ENCODE measurements at places on chromosomes 12 and 14.

GRCh38 chr12:47033789-47034555 lies 45.4 kb upstream of the PCED1B start:
- no peak for DNase-seq

DNA sequence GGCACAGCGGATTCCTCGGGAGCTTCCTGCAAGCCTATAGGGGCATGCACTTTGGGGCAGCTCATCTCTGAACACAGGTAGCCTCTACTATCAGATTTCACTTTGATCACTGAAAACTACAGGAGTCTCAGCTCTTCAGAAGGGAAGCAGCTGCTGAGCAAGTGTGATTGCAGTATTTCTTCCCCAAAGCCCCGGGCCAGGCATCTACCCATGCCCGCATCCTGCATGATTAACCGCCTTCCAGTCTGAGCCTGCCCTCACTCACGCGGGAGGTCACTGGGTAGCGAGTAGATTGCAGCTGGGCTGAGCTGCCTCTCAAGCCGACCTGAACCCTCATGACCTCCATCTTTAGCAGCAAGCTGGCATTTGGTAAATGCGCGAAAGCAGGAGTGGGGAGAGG lies 334.7 kb downstream of the DPF3 start:
- no peak for DNase-seq

DNA sequence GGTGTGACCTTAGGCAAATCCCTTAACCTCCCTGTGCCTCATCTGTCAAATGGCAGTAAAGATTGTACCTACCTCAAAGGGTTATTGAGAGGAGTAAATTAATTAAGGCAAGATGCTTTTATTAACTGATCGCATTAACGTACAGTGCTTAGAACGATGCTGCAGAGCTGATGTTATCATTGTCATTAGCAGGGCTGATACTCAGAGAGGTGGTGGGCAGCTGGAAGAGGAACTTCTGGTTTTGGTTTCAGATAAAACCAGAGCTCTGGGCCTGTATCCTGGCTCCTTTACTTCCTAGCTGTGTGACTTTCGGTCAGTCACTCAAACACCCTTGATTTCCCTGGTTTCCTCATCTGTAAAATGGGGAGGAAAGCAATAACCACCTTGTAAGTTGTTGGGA lies 55.1 kb downstream of the CALM1 start:
- no peak for DNase-seq

GRCh38 chr12:70920891-70921290 lies 353 bp upstream of the PTPRR start:
- no peak for DNase-seq

- DNase-seq = no peak
These were observed 12.3 kb upstream of the CLECL1 start for GRCh38 chr12:9745199-9745598.

DNA sequence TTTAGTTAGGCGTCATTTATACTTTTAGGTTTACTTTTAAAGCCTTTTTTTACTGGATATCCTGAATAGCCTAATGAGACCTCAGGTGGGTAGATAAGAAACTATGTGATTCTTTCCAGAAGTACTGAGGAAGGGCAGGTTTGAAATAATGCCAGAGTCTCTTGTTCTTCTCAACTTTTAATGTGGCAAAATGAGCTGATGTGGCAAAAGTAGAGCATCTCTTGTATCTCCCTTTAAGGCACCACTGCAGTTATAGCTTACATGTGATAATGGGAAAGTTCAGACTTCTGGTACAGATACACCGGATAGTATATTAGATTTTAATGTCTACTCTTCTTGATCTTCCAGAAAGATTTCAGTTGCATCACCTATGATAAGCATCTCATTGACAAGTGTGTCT lies 1124.8 kb downstream of the LRFN5 start:
- no peak for DNase-seq

GRCh38 chr12:53074283-53074998 lies 4.7 kb downstream of the SPRYD3 start:
- no peak for DNase-seq

- DNase-seq = no peak
These were observed 16.2 kb upstream of the FUT8 start for GRCh38 chr14:65396082-65396910.

DNA sequence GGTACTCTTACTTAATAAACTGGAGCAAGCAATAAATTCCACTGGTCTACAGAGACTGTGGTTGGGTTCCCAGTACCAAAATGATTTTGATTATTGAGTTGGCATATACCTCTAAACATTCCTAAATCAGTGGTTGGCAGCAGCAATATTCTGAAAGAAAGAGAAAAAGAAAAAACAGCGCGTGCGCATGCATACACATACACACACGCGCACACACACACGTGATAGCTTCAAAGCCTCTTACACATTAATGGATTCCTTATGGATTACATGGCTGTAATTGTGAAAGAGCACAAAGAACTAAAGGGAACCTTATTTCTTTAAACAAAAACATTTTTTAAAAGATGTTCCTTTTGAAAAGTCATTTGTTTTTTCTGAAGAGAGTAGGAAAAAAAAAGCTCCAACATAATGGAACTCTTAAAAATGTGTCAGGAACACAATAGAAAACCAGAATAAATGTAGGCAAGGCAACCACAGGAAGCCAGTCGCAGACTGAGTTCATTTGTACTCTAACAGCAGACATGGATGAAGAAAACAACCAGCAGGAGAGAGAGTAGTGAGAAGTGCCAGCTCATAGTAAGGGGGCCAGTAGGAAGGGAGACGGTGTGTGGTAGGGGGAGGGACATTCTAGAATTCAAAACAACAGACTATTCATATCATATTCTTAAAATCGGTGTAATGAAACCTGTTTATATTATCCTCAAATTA lies 80.0 kb downstream of the DRAM1 start:
- DNase-seq = no peak

- DNase-seq = no peak
These were observed 21.3 kb downstream of the HCAR2 start for GRCh38 chr12:122681814-122682213.

DNA sequence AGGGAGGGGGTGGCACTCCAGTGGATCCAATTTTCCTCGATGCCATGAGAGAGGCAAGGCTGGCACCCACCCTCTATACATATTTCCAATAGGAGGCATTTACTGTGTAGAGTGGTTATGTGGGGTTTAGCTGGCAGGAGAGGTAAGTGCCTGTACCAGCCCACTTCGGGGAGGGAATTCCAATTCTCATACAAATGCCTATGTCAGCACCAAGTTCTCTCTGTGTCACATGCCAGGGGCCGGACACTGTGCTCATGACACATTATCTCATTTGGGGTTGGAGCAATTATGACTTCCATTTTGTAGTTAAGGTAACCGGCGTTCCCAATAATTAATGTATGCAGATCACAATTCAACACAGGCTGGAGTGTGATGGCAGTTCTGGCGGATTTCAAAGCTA lies 284.3 kb downstream of the KSR2 start:
- DNase-seq = no peak

- DNase-seq = no peak
These were observed 21.8 kb downstream of the WNK1 start for GRCh38 chr12:774051-774614.

DNA sequence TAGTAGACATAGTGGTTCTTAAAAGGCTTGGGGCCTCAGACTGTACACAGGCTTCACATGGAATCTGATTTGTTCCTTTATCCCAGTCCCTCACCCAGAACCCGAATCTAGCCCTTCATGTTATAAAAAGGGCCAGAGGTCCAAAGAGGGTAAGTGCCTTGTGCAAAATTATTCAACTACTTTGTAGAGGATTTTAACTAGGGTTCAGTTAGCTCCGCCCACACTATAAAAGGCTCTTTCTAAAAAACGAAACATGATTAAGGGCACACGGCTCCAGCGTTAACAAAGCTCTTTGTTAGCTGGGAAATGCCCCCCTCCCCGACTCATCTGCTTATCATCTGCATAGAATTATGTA lies 3.2 kb upstream of the SOCS2 start:
- DNase-seq = no peak

DNA sequence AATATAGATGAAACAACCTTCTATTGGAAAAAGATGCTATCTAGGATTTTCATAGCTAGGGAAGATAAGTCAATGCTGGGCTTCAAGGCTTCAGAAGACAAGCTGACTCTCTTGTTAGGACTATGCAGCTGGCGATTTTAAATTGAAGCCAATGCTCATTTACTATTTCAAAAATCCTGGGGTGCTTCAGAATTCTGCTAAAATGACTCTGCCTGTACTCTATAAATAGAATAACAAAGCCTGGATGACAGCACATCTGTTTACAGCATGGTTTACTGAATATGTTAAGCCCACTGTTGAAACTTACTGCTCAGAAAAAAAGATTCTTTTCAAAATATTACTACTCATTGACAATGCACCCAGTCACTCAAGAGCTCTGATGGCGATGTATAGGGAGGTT lies 155.1 kb downstream of the PIK3C2G start:
- DNase-seq = no peak

GRCh38 chr12:2336409-2336829 lies 283.6 kb downstream of the CACNA1C start:
- DNase-seq = no peak

- no peak for DNase-seq
These were observed 64.3 kb downstream of the ZNF664 start for GRCh38 chr12:124037331-124037730.

DNA sequence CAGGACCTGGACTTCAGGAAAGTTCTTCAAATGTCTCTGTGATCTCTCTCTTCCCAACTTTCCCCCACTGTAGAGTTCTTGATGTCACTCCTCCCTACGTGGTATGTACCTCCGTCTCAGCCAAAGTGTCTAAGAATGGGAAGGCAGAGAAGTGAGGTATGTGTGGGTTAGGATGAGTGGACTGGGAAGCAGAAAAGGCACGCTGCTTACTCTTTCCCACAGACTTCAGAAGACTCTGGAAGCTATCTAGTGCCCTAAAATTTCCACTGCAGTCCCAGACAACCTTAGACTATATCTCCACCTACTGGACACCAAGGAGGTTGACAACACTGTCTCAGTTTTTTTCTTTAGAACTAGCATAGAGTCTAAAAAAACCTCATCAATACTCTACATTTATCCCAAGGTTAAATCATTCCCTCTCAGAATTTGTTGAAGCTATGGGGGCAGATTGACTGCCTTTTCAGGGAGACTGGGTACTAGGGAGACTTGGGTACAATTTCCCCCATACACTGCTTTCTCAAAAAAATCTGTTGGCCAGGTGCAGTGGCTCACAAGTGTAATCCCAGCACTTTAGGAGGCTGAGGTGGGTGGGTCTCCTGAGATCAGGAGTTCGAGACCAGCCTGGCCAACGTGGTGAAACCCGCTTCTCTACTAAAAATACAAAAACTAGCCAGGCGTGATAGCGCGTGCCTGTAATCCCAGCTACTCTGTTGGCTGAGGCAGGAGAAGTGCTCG lies 20.6 kb upstream of the ITGA5 start:
- peak; percentile 58 for DNase-seq

DNA sequence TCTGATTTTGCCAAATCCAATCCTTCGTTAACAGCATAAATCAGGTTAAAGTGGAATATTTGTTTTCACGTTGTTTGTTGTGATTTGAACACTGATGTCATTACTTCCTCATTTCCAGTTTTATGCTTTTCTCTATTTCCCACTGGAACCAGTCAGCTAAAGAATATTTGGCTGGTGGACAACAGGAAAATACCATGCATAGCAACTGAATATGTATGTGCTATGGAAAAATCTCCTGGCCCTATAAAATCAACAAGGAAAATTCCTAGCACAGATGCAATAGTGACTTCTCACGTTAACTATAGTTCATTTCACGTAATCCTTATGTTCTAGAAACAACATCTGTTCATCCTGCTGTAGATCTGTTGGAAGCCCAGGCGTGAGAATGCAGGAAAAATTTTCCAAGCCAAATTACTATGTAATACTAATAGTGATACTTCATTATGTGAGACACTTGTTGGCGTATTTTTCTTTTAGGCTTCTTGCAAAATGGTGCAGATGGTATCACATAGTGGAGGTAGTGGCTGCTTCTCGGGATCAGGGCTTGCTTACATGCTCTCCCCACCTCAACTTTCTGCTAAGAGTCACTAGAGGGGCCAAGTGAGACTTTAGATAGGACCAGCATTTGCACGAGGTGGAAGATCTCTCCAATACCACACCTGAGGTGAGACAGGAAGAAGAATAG lies 86.3 kb upstream of the USP44 start:
- DNase-seq = no peak

DNA sequence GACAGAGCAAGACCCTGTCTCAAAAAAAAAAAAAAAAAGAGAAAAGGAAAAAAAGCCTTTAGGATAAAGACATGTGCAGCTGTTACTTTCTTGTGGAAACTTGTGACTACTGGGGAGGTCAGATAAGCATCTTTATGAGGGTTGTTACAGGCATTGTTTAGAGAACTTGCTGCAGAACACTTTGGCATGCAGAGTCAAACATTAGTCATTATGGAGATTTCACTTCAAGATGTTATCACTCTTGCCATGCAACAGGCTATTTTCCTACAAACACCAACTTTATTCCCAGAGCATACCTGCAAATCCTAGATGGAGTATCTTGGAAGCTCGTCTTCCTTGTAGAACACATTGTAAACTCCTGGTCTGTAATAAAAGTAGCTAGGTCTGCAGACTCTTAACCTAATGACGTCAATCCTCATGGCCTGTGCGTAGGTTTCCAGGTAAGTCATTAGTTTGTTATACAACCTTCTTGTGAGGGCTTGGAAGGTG lies 36.3 kb upstream of the WDR89 start:
- DNase-seq = no peak

- DNase-seq = no peak
These were observed 148.4 kb downstream of the PRKCH start for GRCh38 chr14:61469781-61470180.

GRCh38 chr14:35385042-35385839 lies 19.3 kb downstream of the NFKBIA start:
- peak; percentile 95 for DNase-seq

DNA sequence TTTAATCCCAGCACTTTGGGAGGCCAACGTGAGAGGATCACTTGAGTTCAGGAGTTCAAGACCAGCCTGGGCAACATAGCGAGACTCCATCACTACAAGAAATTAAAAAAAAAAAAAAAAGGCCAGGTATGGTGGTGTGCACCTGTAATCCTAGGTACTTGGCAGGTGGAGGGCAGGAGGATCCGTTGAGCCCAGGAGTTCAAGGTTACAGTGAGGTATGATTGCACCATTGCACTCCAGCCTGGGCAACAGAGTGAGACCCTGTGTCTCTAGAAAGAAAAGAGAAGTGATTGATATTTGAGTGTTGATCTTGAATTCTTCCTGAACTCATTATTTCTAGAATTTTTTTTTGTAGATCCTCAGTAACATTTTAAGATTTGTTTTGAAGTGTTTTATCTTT lies 59.4 kb downstream of the ADIPOR2 start:
- DNase-seq = no peak

- no peak for DNase-seq
These were observed 72.5 kb downstream of the LGMN start for GRCh38 chr14:92675976-92676375.

GRCh38 chr14:99605299-99605961 lies 1.4 kb upstream of the CCDC85C start:
- DNase-seq = peak; percentile 56

All from NCI-H510A treated with DMSO at 0.1 percent for 48 hours (cell line).